Stimulated activated CD4-positive, alpha-beta T cell treated with anti-CD3 and anti-CD28 coated beads, Interleukin-15, amount 100 ng/mL, for 1 hour (primary cell): ENCODE measurements at places on chromosomes 1 and 21.

GRCh38 chr1:159675046-159675445 is 39.3 kb downstream of the CRP start:
- no peak for DNase-seq

DNA sequence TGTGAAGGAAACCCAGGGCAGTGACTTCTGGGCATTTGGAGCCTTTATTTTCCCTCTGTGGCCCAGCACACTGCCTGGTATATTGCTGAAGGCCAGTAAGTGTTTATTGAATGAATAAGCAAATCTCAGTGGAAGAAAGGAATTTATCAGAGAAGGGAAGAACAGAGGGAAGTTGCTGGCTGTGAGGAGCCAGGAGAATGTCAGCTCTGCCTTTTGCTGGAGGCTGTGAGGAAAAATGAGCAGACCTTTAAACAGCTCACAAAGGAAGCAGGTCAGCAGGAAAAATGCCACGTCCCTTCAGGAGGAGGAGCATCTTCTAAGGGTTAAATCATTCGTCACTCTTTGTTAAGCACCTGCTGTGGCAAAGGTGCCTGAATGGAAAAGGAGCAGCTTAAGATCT is 75.9 kb downstream of the GIPC2 start:
- no peak for DNase-seq

- no peak for DNase-seq
Measured at GRCh38 chr1:978069-978834, 3.6 kb downstream of the PERM1 start.

- no peak for DNase-seq
Measured at GRCh38 chr1:224497714-224498573, 63.3 kb upstream of the WDR26 start.

- DNase-seq, result no peak
Measured at GRCh38 chr21:14632359-14632758, 86.2 kb upstream of the SAMSN1 start.

GRCh38 chr1:213669964-213670691 is 317.6 kb upstream of the PROX1 start:
- no peak for DNase-seq

DNA sequence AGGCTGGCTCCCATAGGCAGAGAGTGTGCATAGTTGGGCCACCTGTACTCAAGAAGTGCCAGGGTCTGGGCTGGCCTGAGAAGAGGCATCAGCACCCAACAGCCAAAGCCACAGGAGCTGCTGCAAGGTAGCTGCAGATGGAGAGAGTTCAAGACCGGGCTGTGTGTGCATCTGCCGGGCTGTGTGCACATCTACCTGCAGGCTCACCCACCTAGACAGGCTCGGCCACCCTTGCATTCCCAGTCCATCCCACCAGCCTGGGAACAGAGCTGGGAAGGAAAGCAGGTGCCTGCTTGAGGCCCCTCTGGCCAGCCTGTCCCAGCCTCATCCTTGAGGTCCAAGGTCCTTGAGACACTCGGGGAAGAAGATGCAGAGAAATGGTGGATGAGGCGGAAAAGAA is 194.4 kb upstream of the AJAP1 start:
- DNase-seq, result no peak

GRCh38 chr1:185939142-185939541 is 205.0 kb downstream of the HMCN1 start:
- DNase-seq, result no peak

DNA sequence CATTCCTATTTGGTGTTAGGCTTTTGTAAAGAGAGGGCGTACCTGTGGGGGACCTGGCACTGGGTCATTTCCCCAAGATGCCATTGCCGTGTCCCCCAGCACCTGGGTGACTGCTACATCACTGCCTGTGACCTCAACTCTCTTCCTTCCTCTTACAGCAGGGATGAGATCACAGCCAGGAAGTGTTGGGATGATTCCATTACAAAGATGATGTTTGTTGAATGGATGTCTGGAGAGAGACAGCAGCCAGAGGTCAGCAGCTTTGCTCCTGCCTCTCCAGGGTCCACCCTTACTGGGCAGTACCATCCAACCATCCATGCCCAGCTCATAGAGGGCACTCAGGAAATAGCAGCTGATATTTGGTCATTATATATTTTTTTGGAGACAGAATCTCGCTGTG is 35.1 kb downstream of the TMEM51 start:
- DNase-seq, result no peak

GRCh38 chr1:219419860-219420259 is 193.0 kb downstream of the ZC3H11B start:
- no peak for DNase-seq

DNA sequence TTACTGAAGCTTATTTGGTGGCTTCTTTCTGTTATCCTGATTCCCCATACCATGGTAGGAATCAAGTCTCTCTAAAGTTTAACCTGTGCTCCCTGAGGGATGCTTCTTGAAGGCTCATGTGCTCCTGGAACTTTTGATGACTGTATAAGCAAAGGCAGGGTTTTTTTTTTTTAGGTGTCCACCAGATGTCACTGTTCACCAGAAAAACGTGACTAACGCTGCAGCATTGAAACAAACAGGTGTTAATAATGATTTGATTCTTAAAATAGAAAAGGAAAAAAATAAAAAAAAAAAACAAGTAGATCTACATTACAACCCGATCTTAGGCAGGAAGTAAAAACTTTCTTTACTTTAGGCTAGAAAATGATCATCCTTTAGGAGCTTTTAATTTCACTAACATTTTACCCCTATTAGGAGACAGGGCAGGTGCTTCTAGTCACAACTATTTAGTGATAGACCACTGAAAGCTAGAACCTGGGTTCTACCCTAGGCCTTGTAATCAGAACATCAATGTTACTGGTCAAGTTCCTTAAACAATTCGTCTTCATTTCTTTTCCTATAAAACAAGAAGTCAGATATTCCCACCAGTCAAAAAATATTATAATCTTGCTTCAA is 223.0 kb downstream of the PLA2G4A start:
- DNase-seq, result no peak

GRCh38 chr1:31409946-31410858 is 2.8 kb upstream of the SERINC2 start:
- DNase-seq, result no peak

DNA sequence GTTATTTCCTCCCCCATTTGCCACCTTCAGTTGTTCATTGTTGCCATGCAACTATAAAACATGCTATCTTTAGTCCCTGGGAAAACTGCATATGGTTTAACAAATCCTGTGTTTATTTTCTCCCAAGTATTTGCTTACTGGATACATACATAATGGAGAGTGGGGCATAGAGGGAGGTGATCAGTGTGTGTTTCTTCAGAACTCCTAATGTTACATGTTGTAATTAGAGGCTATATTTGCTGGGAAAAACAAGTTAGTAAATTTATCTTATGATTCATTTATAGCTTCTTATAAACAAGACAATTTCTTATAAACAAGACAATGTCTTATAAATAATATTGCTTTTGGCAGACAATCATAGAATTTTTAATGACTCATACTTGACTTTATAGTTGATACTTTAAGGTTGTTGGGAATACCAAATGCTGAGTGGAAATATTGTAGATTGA is 7.3 kb upstream of the GIPC2 start:
- no peak for DNase-seq

GRCh38 chr1:27595597-27595996 is 8.3 kb downstream of the AHDC1 start:
- DNase-seq, result no peak

GRCh38 chr1:8642114-8642513 is 175.3 kb downstream of the RERE start:
- no peak for DNase-seq

DNA sequence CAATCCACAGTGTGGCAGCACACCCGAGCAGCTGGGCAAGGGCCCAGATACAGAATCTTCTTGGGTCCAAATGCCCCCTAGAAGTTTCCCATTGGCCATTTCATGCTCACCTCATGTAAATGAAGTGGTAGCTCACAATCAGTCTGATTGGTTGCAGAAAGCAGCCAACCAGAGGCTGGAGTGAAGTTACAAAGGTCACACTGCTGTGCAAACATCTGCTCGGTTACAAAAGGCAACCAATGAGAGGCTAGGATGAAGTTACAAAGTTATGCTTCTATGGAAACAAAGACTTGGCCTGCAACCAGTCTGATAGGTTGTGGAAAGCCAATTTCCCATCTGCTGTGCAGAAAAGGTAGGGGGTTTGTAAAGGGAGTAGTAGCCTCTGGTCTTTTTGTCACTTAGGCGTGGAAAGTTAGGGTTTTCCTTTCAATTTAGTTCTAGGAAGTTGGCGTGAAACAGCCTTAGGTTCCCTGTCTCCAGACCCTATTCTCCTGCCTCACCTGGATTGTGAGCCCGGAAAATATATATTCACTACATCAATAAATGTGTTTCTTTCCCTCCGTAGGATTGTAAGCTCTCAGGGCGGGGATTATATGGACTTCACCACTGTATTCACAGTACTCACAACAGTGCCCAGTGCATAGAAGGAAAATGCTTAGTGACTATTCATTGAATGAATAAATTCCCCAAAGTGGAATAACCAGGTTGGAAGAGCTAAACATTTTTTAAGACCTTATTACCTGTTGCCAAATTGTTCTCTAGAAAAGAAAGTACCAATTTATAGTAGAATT is 91.9 kb downstream of the URB2 start:
- DNase-seq, result no peak

DNA sequence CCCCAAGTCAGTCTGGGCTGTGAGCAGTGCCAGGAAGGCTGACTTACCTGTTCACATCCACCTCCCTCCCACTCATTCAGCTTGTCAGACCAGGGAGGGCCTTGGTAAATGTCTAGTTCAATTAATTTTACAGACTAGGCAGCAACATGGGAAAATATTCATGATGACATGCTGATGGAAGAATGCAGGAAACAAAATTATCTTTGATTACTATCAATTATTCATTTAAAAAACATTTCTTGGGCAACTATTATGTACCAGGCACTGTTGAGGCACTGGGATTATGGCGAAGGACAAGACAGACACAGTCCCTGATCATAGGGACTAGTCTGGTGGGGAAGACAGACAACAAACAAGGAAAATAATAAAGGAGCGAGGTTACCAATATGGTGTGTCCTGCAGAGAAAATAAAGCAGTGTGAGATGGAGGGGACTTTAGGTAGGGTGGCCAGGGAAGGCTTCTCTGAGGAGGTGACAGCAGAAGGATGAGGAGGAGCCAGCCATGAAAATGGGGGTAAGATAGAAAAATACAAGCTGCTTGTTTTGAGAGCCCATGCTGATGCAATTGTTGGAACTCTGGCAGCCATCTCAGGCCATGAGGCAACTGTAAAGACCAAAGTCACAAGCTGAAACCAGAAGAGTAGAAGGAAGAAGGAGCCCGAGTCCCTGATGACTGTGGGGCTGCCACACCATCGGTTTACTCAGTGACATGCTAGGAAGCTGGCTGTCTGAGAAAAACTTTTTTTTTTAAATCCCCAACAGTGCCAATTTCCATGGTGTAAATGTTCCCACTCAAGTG is 14.0 kb downstream of the TRIM62 start:
- DNase-seq, result no peak

DNA sequence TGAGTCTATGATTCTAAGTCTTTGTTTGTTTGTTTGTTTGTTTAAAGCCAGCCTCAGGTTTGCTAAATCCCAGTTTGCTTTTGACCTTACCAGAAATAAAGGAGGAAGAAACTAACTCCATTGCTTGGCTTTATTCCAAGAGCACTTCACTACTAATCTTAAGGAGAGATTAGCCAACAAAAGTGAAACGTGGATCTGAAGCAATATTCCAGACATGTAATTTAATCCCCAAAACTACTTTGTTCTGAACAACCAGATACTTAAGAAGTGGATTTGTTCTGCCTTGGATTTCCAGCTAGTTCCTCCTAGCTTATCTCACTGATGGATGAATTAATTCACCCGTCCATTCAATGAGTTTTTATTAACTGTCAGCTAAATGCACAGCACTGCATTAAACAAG is 15.9 kb upstream of the CEP350 start:
- DNase-seq, result no peak

GRCh38 chr1:57124768-57125446 is 159.1 kb upstream of the C8B start:
- DNase-seq, result no peak

GRCh38 chr1:19179597-19180264 is 30.3 kb downstream of the UBR4 start:
- DNase-seq, result no peak

DNA sequence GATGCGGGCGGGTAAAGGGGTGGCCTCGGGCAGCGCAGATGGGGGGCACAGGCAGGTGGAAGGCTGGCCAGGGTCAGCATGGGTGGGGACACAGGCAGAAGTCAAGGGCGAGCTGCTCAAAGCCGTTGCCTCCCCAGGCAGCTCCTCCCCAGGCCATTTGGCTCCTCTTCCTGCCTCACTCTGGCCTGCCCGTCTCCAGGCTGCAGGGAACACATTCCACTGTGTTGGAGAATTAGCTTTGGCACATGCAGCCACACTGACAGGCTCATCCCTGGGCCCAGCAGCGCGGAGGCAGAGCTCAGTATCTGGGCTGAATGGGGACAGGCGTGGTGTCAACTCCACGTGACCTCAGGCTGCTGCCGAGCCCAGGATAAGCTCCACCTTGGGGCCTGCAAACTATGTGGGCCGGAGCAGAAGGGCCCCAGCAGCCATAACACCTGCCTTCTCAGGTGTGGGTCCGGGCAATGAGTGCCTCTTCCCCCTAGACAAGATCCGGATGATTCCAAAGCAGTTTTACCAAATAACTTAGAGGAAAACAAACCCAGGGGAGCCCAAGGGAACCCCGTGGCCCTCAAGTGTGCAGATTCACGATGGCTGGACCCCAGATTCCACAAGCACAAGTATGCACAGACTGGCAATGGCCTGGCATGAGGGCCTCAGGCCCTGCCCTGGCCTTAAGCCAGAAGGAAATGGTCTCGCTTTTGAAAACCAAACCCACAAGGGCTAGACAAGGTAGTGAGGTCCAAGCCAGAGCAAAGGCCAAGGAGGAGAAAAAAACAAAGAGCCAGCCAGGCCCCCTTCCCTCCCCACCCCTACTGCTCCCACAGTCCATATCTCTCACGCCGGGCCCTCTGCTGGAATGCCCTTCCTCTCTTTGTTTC is 40.2 kb downstream of the HSPG2 start:
- no peak for DNase-seq

- no peak for DNase-seq
Measured at GRCh38 chr1:82371844-82372498, 571.2 kb downstream of the ADGRL2 start.

- no peak for DNase-seq
Measured at GRCh38 chr1:245645406-245645805, 490.6 kb downstream of the KIF26B start.

DNA sequence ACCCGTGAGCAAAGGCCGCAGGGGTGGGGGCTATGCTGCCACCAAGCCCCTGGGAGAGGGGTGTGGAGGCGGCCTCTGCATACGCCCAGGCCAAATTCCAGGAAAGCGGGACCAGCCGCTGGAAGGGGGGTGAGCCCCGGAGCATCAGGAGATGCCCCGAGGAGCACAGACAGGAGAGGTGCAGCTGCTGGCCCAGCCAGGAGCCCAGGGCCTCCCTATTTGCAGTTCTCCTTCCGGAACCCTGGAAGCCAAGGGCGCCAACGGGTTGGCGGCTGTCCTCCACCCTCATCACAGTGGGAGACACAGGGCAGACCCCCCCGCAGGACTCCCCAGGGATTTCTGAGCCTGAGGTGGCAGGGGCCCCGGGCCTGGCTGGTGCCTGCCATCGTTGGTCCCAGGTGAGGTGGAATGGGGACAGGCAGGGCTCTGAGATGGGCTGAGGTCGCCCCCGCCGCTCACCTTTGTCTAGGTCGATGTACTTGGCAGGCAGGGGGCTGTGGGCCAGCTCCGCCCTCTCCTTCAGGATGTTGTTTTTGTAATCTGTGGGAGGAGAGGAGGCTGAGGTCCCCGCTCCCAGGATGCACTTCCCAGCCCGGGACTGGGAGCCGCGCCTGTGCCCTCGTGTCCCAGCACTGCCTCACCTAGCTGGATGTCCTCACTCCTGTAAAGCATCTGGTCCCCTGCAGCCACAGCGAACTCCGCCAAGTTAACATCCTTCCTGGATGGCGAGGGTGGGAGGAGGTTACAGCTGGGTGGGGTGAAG is 4.4 kb upstream of the DVL1 start:
- DNase-seq, result no peak

GRCh38 chr1:121522061-121522759 is 337.4 kb downstream of the SRGAP2C start:
- DNase-seq, result no peak
